ENCODE measurements at places on chromosomes 4 and X. TPM values are rescaled to one million over a fixed set of nuclear protein-coding genes. Genes with fewer than 3 reads are reported as not detected.

STK26 gene
- total RNA-seq: 1.3 TPM

GPC4 gene
- total RNA-seq: 4.4 TPM

SLC6A14 gene
- not detected for total RNA-seq

NWD2 gene
- 41.0 TPM for total RNA-seq

DSPP gene
- total RNA-seq: under 0.01 TPM

Data from parietal lobe (tissue), 2 donors.